ENCODE measurements at places on chromosomes 11 and 22. TPM values are rescaled to one million over a fixed set of nuclear protein-coding genes. Genes with fewer than 3 reads are reported as not detected.
A peak's percentile ranks its signal among the peaks of the same experiment; 100 is the strongest.

RAB3IL1 gene
- 7.2 TPM for total RNA-seq

KRTAP5-11 gene
- 0.92 TPM for total RNA-seq

DNA sequence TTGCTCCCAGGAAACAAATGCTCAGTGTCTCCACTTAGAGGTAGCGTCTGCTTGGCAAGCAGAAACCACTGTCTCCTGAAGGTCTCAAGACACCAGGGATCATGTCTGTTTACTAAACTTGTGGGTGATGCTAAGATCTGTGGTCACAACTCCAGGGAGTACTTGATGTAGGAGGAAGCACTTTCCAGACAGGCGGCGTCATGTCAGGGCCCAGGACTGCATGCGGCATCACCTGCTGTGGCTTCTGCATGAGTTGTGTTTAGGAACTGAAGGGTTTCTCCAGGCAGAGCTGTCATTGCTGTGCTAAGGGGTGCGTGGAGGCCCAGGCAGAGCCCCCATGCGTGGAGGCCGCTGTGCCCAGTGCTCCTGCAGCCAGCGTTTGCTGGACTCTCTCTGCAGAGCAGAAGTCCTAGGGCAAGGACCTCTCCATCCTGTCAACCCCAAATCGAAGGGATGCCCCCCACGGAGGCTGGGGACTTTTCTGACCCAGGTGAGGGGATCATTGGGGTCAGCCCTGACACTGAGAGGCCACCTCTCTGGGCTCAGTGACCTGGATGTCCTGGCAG is 8.1 kb upstream of the PANX2 start:
- DNase-seq, result no peak

- peak; percentile 89 for DNase-seq
Observed at GRCh38 chr11:61828629-61829407, 718 bp downstream of the FADS2 start.

GRCh38 chr11:37984991-37985390 is 1387.0 kb upstream of the RAG2 start:
- no peak for DNase-seq

GRCh38 chr11:110286298-110287040 is 9.9 kb downstream of the RDX start:
- DNase-seq, result no peak

- peak; percentile 100 for DNase-seq
Observed at GRCh38 chr11:65546217-65546958, 11.8 kb downstream of the LTBP3 start.
